ENCODE measurements at places on chromosomes 5 and 9.
A peak's percentile ranks its signal among the peaks of the same experiment; 100 is the strongest.

DNA sequence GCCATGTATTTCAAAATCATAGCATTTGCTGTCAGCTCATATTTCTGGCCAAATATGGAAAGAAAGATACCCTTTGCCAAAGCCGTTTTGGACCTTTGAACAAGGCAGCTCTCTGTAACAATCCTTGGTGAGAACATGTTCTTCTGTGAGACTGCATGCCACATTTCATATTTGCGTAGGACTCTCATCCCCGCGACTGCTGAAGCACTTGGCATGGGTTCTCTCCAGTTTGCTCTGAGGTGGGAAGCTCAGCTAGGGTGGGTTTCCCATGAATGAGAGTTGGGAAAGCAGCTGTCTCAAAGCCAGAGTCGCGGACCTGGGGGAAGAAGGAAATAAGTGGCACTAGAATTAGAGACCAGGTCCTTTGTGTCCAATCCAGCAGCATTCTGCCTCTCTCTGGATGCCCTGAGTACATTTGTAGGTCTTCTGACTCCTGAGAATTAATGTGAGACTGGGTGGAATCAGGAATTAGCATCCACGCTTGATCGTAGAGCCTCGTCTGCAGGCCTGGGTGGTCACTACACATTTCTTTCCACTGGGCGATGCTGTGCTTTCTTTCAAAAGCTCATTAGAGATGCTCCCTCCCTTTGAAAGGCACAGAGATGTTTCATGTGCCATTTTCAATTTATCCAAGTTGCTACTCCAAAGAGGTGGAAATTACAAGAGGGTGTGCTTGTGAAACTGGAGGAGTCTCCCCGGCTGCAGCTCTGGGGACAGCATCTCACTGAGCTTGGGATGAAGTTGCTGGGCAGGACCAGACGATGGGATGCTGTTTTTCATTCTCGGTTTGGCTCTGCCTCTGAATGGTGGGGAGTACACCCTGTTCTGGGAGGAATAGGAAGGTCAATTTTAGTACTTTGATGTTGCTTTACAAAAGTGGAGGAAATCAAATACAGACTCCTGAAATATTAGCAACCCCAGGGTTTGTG is 197.2 kb downstream of the GADD45G start:
- ATAC-seq = no peak

DNA sequence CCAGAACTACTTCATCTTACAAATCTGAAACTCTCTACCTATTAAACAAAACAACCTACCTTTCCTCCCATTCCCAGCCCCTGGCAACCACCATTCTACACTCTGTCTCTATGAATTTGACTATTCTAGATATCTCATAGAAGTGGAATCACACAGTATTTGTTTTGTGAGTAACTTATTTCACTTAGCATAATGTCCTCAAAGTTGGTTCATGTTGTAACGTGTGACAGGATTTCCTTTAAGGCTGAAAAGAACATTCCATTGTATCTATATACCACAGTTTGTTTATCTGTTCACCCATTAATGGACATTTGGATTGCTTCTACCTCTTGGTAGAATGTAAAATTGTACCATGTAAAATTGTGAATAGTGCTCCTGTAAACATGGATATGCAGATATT is 70.1 kb upstream of the NXNL2 start:
- ATAC-seq = no peak

GRCh38 chr5:83472508-83473345 is 1.2 kb downstream of the VCAN start:
- ATAC-seq = peak; percentile 65

DNA sequence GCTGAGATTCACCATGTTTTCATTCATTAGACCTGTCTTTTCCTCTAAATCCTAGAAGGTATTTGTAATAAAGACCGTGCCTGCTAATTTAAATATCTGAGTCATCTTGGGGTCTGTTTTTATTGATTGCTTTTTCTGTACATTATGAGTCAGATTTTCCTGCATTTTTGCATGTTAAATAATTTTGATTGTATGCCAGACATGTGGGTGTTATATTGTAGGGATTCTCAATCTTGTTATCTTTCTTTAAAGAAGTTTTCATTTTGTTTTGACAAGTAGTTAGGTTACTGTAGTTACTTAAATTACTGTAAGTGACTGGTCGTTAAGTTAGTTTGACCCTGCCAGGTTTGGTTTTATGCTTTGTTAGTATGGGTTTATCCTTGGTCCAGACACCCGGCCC is 35.1 kb downstream of the EXOSC2 start:
- ATAC-seq = peak; percentile 76

- ATAC-seq = no peak
Observed at GRCh38 chr9:110451726-110452125, 114.1 kb upstream of the TXNDC8 start.

DNA sequence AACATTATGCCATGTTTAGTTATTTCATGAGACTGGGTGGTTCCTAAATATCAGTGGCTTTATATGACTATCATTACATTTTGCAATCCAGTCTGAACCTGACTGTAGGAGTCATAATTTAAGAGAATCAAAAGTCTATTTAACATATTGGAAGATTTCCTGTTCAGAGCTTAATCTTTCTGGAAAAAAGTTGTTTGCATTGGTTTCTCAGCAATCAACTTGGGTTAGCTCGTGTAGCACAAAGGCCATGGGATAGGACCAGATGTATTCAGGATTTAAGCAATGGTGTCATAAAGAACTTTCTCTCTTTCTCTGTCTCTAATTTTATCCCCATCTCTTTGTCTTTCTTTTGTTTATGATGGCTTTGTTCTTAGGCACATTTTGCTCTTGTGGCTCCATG is 296.0 kb upstream of the KCNN2 start:
- ATAC-seq = no peak

DNA sequence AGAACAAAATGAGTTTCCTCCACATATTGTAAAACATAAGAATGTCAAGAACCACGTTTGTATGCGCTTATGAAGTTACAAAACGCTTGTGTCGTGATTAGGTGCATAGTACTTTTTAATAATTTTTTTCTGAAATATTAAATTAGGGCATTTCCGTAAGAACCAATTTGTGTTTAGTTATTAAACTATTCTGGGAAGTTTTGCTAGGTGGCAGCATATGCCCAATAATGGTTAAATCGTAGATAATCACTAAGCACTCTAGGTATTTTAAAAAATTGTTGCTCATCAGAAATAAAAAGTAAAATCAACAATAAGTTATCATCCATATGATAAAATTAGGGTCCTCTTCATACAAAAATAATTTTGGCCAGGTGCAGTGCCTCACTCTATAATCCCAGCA is 5.4 kb downstream of the SRFBP1 start:
- no peak for ATAC-seq

DNA sequence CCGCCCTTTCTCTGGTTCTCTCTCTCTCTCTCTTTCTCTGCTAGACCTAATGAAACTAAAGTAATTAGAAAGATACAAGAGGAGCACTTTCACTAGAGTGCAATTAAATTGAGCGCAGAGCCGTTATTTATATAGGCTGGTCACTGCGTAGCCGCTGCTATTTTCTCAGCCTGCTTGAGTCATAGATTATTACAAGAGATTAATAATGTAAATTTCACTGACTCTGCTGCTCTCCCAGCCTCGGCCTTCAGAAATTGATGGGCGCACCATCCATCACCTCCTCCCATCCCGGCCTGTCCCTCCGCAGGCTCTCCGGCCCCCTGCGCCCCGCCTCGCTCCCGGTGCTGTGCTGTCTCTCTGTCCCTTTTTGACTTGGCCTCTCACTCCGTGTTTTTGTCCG is 268.0 kb upstream of the MVB12B start:
- peak; percentile 79 for ATAC-seq

Measured in motor neuron (in vitro differentiated cells).